Activated T-helper 1 cell treated with anti-CD3 and anti-CD28 coated beads, Interleukin-2, amount 50 U/mL, for 16 hours (primary cell): ENCODE measurements at places on chromosomes 7 and 10.

GRCh38 chr10:43125274-43125845 is 12.9 kb upstream of the CSGALNACT2 start:
- DNase-seq, result no peak

GRCh38 chr7:4247106-4247876 is 434.8 kb upstream of the FOXK1 start:
- DNase-seq, result no peak

- DNase-seq, result no peak
These were observed 67.4 kb downstream of the PDGFA start for GRCh38 chr7:452226-452751.

- DNase-seq, result no peak
These were observed 6.1 kb upstream of the PDGFA start for GRCh38 chr7:525740-526139.

- DNase-seq, result no peak
These were observed 51.3 kb upstream of the GPR26 start for GRCh38 chr10:123614888-123615287.

- DNase-seq, result no peak
These were observed 62.3 kb upstream of the FAM133B start for GRCh38 chr7:92652536-92652935.

DNA sequence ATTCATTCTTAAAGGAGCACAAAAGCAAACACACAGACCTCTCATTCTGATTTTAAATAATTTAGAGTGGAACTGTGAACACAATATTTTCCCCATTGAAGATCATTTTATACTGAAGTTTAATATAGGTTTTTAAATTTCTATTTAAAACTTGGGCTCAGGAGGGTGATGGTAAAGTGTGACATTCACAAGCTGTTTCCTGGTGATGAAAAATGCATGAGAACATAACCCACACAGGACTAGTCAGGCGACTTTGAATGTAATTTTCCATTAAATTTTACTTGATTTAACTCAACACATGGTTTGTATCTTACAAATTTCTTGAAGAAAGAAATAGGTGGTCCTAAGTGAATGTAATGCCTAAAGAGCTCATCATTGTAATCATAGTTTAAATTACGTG is 143.6 kb downstream of the CDK14 start:
- DNase-seq, result no peak

- DNase-seq, result no peak
These were observed 798.3 kb downstream of the NXPH1 start for GRCh38 chr7:9231630-9232121.

DNA sequence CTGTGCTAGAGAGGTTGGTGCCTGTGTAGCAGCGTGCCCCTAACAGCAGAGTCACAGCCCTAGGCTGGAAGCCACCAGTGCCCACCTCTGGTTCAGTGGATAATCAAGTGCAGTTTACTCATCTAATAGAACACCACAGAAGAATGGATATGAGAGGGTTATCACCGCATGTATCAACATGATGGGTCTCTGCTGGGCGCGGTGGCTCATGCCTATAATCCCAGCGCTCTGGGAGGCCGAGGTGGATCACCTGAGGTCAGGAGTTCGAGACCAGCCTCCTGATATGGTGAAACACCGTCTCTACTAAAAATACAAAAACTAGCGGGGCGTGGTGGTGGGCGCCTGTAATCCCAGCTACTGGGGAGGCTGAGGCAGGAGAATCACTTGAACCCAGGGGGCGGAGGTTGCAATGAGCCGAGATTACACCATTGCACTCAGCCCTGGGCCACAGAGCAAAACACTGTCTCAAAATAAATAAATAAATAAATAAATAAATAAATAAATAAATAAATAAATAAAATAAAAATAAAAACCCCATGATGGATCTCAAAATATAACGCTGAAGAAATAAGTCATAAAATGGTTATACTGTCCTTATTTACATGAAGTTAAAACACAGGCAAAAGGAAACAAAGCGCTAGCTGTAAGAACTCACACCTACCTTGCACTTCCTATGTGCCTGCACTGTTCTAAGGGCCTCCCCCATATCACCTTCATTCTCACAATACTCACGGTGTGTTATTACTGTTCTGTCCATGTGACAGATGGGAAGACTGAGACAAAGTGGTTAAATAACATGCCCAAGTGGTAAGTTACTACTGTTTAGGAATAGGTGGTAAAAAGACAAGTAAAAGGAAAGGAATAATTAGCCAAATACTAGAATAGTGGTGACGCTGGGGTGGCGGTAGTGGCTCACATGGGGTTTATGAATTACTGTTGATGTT is 70.9 kb downstream of the AMZ1 start:
- DNase-seq, result no peak

GRCh38 chr7:2668401-2668800 is 19.6 kb upstream of the AMZ1 start:
- DNase-seq, result no peak

DNA sequence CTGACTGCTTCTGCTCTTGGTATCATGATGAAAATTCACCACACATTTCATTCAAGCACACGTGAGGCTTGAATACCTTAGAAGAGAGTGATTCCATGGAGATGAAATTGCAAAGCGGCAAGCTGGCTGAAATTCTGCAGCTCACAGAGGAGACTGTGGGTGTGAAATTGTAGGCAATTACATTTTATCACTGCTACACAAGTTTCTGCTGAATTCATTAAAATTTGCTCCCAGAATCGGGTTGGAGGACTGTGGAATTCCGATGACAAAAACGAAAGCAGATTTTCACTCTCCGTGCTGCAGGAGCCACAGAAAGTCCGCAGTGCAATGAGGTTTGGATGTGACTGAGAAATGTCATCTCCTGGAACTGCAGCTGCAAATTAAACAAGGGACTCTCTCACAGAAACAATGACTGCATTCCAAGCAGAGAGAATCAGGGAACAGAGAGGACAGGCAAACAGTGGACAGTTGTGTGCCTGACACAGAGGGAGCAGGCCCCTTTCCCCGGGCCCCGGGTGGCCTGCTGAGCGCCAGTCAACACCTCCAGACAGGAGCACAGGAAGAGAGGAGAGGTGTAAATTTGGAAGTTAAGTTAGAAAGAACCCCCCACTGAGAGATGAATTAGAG is 109.1 kb downstream of the C10orf90 start:
- no peak for DNase-seq

- no peak for DNase-seq
These were observed 19.3 kb downstream of the EIF3A start for GRCh38 chr10:119061352-119061751.

DNA sequence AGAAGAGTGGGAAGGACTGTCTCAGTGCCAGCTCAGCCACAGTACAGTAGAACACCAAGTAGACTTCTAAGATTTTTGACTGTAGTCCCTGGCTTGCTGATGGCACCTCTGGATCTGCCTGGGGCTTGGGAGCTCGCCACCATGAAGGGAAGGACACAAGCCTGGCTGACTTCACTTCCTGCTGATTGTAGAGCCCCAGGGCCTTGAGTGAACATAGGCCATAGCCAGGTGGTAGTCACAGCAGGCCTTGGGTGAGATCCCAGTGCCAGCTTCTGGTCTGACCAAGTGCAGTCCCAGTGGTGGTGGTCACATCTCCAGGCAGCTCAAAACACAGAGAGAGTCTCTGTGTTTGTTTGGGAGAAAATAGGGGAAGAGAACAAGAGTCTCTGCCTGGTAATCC is 57.6 kb upstream of the HBP1 start:
- no peak for DNase-seq

DNA sequence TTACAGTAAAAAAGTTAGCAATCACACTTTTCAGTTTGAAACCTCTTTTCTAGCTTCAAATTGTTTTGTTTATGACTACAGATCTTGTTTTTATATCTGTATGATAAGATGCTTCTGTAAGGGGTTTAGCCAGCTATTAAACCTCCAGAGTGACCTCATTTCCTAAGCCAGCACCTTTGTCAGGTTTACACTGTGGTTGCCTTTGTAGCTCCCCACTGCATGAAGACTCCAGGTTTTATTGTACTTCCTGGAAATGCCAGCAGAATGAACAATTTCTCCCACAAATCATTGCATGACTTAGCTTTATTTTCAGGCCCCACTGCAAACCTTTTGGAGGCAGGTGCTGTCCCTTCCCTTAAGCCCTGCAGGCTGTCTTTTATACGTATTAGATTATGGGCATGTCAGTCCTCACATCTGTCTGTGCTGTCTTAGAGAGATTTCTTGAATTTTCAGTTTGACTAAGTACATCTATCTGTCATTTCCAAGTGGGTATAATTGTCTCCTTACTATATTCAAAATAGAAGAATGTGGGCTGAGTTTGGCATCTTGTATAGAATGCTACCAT is 8.2 kb upstream of the AGR3 start:
- no peak for DNase-seq

- no peak for DNase-seq
These were observed 146.5 kb downstream of the TMEM178B start for GRCh38 chr7:141220263-141220880.

GRCh38 chr10:96673318-96674099 is 46.8 kb downstream of the PIK3AP1 start:
- no peak for DNase-seq
